ENCODE measurements at places on chromosomes 1 and 21.

DNA sequence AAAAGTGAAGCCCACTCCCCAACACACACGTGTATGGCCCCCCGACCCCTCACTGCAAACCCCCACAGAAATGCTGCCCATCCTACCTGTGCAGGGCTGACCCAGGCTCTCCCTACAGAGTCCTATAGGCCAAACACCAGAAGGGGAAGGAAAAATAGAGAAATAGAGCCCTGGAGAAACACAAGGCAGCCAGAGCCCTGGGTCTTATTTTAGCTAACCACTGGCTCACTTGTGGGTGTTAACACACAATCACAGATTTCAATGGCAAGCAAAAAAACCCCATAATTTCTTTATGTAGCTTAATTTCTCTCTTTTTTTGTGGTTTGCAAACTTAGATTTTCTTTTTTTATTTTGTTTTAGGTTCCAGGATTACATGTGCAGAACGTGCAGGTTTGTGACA is 989 bp upstream of the PIGR start:
- DNase-seq = no peak

DNA sequence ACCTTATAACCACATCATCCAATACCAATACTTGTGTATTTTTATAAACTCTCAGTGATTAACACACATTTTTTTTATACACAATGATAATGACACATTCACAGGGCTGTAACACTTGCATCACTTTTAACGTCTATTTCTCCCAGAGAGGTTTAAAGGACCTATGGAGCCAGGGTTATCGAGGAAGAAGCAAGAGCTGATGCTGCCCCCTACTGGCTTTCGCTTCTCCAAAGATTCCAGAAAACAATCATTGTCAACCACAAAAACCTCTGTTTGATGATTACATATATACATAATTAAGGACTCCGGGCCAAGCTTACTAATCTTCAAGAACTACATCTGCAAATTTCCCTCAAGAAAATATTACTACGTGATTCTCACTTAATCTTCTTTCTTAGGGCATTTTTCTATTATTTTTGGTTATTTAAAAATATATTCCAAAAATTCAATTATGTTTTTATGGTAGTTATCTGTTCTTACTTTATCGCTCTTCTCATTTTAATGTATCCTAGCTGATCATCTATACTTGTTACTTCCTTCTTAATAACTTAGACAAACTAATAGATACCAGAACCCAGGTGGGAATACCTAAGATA is 214.5 kb downstream of the VAV3 start:
- DNase-seq = peak; percentile 60

DNA sequence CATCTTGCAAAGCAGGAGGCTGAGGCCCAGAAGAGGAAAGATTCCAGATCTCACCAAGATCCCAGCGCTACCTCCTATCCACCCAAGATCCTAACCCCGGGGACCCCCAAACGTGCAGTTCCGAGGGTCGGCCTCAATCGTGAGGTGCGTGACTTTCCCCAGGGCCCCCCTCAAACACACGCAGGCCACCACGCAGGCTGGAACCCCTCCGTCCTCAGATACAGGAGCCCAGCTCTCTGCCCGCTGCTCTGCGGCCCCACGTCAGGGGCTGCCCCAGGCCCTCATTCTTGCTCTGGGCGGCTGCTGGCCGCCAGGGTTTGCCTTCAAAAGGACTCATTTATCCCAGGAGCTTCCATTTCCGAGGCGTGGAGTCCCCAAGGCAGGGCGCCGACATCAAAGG is 39.9 kb downstream of the KRTAP10-1 start:
- DNase-seq = no peak

DNA sequence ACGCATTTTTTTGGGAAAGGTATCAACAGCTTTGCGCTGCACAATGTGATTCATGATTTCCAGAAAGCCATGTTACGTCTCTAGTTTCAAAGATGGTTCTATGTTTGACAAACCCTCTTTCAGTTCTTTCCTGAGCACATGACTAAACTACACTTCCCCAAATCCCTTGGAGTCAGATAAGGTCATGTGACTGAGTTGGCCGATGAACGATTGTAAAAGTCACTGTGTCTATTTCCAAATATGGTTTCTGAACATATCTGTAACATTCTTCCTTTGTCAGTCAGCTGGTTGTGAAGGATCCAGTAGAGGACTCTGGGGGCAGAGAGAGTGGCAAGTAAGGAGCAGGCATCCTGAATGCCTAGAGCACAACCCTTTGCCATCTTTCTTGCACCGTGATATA is 35.4 kb downstream of the TMPRSS15 start:
- DNase-seq = no peak

- no peak for DNase-seq
Measured at GRCh38 chr1:94072840-94073522, 48.0 kb downstream of the ABCA4 start.

- peak; percentile 85 for DNase-seq
Measured at GRCh38 chr21:40176724-40177123, 309.5 kb downstream of the PCP4 start.

DNA sequence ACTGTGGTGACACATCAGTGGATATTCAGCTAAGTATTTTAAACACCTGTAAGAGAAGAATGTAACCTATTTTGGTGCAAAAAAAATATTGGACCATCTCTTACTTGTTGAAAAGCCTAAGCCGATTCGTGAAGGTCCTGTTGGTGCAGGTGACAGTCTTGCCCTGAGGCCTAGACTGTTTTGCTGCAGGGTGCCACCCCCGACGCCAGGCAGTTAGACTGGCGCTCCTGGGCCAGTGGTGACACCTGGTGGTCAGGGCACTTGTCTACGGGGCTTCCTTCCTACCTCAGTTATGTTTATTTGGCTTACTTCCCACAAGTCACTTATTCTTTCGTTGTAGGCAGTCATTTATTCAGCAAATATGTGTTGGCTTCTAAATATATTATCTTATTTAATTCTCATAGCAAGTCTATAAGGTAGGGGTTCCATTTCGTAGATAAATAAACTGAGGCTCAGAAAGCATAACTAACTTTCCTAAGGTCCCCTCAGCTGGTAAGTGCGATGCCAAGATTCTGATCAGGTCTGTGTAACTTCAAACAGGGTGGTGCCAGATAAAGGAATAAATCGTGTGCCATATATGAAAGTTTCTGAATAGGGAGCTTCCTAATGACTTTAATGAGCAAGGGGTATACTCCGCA is 1.9 kb downstream of the EEIG2 start:
- DNase-seq = peak; percentile 56

- peak; percentile 49 for DNase-seq
Measured at GRCh38 chr1:179047636-179047997, 21.9 kb downstream of the FAM20B start.

DNA sequence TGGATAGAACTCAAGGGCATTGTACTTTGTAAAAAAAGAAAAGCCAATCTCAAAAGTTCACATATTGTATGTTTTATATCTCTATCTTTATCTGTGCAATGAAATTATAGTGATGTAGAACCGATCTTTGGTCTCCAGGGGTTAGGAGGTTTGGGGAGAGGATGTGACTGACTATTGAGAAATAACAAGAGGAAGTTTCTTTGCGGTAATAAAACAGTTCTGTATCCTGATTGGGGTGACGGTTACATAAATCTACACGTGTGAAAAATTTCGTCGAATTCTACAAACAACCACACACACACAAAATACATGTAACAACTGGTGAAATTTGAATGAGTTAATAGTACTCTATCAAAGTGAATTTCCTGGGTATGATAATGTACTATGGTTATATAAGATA is 10.6 kb upstream of the OR2T33 start:
- DNase-seq = no peak

GRCh38 chr1:40020447-40021085 is 20.0 kb upstream of the CAP1 start:
- no peak for DNase-seq

DNA sequence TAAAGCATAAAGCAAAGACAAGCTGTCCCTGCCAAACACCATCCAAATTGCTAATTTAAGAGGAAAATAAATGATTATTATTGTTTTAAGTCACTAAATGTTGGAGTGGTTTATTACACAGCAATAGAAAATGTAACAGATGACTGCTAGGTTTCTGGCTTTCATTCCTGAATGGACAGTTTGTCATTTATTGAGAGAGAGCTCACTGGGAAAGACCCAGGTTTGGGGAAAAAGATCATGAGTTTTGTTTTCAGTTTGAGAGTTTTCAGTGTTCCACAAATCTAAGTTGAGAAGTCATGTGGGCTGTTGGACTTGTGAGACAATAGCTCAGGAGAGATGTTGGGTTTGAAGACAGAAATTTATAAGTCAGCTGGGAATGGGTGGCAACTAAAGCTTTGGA is 5.4 kb downstream of the GPA33 start:
- DNase-seq = no peak
